Stimulated activated CD4-positive, alpha-beta T cell treated with anti-CD3 and anti-CD28 coated beads, Interleukin-2, amount 100 ng/mL, for 24 hours (primary cell): ENCODE measurements at places on chromosomes 12 and 14.

GRCh38 chr12:107955966-107956643 lies 173.0 kb upstream of the WSCD2 start:
- no peak for DNase-seq

DNA sequence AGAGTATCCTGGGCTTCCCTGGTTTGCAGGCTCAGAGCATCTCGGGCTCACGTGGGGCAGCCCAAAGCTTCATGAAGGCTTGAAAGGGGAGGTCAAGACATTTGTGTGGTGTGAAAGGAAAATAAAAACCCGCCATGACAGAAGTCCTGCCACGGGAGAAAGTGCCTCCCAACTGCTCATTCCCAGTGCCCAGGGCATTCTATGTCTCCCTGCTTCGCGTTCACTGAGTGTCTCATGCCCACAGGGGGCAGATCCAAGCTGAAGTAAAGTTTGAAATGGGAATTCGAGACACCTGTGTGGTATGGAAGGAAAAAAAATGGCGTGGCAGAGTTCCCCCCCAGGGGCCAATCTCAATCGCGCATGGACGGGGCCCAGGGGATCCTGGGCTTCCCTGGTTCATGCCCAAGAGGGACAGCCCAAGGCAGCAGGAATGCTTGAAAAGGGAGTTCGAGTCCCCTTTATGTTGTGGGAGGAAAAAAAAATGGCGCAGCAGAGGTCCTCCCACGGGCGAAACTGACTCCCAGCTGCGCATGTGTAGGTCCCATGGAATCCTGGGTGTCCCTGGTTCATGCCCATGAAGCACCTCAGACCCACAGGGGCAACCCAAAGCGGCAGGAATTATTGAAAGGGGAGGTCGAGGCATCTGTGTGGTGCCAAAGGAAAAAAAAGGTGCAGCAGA lies 576.7 kb downstream of the ALG10 start:
- no peak for DNase-seq

DNA sequence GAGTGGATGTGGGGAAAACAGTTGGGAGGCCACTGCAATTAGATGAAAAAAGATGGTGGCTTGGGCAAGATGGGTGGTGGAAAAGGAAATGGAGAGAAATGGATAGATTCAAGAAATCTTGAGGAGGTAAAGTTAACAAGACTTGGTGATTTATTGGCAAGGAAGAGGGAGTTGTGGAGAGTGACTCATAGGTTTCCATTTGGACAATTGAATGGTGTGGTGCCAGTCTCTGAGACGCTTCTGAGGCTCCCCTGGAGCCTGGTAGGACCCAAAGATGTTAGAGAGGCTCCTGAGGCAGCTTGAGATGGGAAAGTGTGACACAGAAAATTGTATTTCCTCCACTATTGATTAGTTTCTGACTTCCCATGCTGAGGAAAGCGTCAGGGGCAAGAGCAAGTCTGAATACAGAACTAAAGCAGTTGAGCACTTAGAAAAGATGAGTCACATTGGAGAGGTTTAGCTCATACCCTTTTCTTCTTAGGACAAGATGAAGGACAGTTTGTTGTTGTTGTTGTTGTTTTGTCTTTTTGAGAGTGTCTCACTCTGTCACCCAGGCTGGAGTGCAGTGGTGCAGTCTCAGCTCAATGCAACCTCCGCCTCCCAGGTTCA lies 4.5 kb downstream of the PRPF40B start:
- no peak for DNase-seq

GRCh38 chr14:104363891-104364760 lies 215.4 kb upstream of the C14orf180 start:
- DNase-seq, result no peak

DNA sequence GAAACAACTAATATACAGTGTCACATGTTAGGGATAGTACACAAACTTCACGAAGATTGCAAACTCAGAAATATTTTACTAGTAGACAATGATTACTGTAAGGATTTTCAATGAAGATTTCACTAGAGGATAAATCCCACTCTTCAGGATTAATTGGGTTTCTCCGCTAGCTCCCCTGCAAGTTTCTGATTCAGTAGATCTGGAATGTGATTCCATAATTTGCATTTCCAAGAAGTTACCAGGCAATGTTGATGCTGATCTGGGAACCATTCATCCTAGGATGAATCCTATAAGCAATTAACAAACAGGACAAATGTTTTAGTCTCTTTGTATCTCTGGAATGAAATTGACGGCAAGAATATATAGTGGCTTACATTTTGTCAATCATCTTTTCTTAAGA lies 272.4 kb downstream of the ALX1 start:
- no peak for DNase-seq

- DNase-seq, result no peak
Observed at GRCh38 chr14:79464468-79464867, 746.8 kb downstream of the DIO2 start.

GRCh38 chr12:93943780-93944179 lies 204.6 kb upstream of the PLXNC1 start:
- DNase-seq, result no peak

DNA sequence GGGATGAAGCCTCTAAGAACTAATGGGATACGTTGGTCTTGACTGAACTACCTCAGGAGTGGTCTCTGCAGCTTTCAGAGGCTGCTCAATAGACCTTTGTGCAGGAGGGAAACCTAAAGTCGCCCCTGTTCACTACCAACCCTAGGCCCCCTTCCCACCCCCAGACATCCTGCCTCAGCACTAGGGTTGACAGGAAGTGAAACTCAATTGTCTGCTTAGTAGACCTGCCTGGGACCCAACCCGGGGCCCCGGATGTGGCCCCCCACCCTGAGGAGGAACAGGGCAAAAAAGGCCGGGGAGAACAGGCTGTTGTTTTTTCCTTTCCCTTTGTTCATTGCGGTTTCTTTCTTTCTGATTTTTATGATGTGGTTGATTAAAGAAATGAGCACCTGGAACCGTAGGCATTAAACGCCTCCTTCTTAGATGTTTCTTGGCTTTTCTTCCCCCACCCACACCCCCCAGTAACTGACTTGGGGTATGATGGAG lies 1.6 kb upstream of the DGKA start:
- DNase-seq, result peak; percentile 82

GRCh38 chr12:125892276-125892675 lies 827.0 kb downstream of the AACS start:
- no peak for DNase-seq

DNA sequence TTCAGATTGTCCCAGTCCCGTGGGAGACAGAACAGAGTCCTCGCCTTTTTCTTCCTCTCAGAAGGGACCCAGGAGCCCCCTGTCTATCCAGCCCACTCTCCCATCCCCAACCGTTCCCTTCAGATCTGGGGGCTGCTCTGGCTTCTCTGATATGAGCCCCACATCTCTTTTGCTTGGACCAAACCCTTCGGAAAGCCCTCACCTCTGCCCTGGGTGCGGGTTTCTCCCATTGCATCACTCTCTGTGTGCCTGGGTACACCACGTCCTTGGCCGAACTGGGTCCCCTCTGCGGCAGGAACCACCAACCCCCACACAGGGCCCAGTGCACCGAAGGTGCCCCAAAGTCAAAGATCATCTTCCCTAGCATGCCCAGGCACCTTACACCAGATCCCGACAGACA lies 87.8 kb downstream of the DICER1 start:
- DNase-seq, result no peak

- DNase-seq, result no peak
Observed at GRCh38 chr12:19964549-19964948, 403.8 kb upstream of the PDE3A start.

- peak; percentile 70 for DNase-seq
Observed at GRCh38 chr12:12010277-12011039, 60.3 kb upstream of the BCL2L14 start.

GRCh38 chr12:19085090-19085489 lies 44.4 kb upstream of the PLEKHA5 start:
- no peak for DNase-seq

DNA sequence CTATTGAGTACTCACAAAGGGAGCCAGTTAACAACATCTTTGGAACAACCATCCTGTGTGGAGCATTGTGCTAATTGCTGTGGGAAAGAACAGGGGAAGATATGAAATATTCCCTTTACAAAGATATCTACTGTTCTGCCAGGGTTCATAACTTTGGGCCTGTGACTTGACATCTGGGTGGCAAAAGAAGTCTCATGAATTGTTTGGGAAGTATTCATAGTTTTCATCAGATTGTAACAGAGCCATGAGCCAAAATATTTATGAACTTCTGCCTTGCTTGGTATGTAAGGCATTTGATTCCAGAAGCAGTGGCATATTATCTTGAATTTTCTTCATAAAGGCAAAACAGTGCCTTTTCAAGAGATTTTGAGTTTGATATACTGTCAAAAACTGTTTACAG lies 816.2 kb downstream of the DIO2 start:
- no peak for DNase-seq

- DNase-seq, result no peak
Observed at GRCh38 chr12:84732828-84733340, 179.7 kb downstream of the SLC6A15 start.

- DNase-seq, result no peak
Observed at GRCh38 chr12:27396216-27396815, 50.2 kb upstream of the SMCO2 start.

- DNase-seq, result no peak
Observed at GRCh38 chr14:20035938-20036337, at the start of gene OR4K13. OR4K13 (minus strand) TSS chr14:20036038; CDS start chr14:20034758, 1,280 bp downstream.

GRCh38 chr12:50961708-50962107 lies 9.4 kb downstream of the HIGD1C start:
- no peak for DNase-seq

GRCh38 chr14:89833120-89833532 lies 121.4 kb downstream of the EFCAB11 start:
- DNase-seq, result no peak

GRCh38 chr12:113568021-113568420 lies 96.3 kb upstream of the LHX5 start:
- DNase-seq, result no peak

- DNase-seq, result no peak
Observed at GRCh38 chr12:32501835-32502333, 102.5 kb downstream of the FGD4 start.

DNA sequence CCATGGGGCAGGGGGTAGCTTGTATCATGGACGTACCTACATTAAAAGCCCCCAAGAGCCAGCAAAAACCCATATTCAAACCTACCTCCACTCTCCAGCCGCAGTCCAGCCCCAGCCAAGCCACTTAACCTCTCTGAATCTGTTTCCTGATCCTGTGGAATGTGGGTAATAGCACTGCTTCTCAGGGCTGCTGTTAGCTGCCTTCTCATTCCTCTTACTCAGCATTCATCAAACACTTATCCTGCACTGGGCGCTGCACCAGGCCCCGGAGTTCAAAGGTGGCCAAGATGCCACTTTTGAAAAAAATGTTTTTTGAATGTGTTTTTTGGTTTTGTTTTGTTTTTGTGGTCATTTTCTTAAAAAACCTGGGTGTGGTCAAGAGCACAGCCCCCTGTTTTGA lies 237.4 kb downstream of the CHST11 start:
- no peak for DNase-seq

GRCh38 chr12:27018037-27018436 lies 3.9 kb upstream of the TM7SF3 start:
- DNase-seq, result no peak

DNA sequence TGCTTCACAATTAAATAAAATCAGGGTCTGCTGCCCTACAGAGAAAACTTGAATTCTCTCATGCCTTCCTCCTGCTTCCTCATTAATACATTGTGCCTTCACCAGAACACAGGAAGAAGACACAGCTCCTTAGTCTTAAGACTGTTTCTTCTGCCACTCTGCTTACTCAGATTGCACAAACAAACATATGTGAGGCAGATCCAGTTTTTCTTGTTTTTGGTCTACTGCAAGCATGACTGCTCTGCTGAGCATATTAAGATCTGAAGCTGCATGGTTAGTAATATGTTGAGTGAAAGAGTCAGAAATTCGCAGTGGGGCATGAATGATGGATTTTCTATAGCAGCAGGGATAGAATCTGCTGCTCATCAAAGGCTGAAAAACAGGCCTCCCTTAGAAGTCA lies 321.1 kb upstream of the STXBP6 start:
- no peak for DNase-seq

DNA sequence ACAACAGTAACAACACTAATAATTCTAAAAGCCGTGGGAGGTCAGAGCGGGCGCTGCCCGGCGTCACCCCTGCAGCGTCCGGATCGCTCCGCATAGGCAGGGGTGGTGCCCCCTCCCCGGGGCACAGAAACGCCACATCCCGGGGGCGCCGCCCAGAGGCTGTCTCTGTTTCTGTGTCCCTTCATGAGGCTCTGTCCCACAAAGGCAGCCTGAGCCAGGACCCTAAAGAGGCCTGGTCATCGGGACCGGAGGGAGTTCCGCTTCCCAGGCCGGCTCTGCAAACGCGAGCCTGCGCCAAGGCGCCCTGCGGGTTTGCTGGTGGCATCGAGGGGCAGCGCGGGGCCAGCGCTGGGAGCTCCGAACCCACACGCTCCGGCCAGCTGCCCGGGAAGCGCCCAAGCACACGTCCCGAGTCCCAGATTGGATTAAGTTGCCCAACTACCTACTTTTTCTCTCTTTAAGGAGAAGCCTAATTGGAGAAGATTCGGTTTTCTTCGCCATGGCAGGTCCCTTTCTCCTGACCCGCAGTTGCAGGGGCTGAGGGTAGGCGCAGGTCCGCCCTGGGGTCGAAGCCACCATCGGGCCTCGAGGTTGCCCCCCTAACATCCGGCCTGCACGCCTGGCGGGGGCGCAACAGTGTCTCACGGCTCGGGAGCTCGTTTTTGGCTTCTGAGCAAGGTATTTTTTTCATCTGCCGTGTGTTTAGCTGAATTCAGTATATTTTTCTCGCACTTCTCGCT lies 421.7 kb downstream of the VRK1 start:
- DNase-seq, result peak; percentile 48

DNA sequence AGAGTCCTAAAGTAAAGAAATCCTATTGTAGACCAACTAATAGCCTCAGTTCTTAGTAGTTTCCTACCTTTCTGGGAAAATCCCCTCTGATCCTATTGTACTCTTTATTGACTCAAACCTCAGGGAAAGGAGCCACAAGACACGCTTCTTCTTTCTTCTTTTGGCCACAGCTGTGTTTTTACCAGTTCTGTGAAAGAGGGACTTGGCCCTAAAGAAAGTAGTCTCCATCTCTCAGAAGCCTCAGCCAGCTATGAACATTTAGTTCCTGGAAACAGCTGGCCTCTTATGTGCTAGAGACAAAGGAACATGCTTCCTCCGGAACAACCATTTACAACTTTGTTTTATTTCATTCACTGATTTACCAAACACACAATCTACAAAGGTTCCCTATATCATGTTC lies 66.1 kb upstream of the ARID2 start:
- no peak for DNase-seq

DNA sequence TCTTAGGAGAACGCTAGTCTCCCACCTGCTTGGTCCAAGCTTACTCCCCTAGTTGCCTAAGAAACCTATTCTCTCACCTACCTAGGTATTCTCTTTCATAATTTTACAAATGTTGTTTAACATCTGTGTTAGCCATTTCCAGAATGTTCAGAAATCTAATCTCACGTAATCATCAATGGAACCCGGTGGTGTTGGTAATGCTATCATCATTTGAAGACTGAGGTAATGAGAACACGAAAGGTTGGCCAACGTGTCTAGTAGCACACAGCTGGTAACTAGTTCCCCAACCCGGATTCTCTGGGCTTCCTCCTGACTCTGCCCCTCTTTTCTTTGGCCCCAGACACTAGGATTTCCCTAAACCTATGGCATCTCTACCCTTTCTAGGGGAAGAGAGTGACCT lies 43.8 kb upstream of the EMP1 start:
- no peak for DNase-seq

- no peak for DNase-seq
Observed at GRCh38 chr14:61963926-61964325, 201.7 kb downstream of the SNAPC1 start.
